ENCODE measurements at places on chromosomes 7 and 10.
A peak's percentile ranks its signal among the peaks of the same experiment; 100 is the strongest.

DNA sequence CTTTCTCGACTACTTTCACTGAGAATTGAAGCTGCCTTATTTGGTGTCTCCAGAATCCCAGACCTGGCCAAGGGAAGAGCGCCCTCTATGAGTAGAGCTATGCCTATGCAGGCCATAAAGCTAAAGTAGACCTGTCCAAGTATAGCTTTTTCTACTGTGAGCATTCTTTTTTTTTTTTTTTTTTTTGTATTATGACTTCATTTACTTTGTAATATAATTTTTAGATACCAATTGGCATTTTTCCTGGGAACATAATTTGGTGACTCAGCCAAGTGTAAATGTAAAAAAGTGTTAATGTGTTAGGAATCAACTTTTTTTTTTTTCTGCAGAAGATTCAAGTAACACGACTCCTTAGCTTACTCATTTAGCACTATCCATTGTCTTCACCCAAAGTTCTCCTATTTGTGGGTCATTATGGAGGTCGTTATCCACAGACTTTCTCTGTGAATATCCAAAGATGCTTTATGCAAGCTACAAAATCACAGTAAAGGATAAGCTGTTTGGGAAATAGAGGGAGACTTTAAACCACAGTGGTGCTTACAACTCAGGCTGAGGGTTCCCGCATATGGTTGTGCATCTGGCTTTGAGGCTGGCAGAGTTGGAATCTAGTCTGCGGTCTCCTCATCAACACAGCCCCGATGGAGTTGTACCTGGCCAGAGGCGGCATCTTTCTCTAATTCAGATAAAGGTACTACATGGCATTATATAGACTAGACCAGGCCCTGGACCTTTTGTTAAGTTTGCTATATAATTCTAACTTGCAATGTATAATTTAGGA lies 1040.2 kb upstream of the SORCS1 start:
- DNase-seq, result peak; percentile 20

GRCh38 chr10:18334116-18334867 lies 194.1 kb downstream of the CACNB2 start:
- no peak for DNase-seq

DNA sequence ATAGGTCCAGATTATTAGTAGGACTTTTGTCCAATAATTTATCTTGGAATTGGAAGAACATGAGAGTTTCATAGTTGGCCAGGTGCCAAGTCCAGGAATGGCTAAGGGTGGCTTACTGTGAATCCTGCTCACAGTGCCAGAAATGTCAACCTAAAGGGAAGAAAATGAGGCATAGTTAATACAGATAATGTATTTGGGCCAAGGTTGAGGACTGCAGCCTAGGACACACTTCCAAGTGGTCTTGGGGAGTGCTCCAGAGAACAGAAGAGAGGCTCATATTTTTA lies 78.2 kb downstream of the MAPK8 start:
- no peak for DNase-seq

DNA sequence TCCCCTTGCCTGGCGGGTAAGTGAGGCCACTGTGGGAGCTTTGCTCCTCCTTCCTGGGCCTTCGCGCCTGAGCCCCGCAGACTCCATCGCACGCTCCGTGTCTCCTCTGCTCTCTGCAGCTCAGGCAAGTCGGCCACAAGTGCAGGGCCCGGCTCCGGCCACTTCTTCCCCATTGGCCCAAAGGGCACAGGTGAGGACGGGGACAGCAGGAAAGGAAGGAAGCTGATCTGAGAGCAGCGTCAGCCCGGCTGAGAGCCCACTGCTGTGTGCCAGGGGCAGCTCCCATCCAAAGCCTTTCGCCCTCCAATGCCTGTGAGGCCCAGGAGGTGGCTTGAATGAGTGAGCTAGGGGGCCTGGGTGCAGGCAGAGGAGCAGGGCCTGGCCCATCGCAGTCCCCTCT lies 33.7 kb upstream of the RHEB start:
- DNase-seq, result no peak

DNA sequence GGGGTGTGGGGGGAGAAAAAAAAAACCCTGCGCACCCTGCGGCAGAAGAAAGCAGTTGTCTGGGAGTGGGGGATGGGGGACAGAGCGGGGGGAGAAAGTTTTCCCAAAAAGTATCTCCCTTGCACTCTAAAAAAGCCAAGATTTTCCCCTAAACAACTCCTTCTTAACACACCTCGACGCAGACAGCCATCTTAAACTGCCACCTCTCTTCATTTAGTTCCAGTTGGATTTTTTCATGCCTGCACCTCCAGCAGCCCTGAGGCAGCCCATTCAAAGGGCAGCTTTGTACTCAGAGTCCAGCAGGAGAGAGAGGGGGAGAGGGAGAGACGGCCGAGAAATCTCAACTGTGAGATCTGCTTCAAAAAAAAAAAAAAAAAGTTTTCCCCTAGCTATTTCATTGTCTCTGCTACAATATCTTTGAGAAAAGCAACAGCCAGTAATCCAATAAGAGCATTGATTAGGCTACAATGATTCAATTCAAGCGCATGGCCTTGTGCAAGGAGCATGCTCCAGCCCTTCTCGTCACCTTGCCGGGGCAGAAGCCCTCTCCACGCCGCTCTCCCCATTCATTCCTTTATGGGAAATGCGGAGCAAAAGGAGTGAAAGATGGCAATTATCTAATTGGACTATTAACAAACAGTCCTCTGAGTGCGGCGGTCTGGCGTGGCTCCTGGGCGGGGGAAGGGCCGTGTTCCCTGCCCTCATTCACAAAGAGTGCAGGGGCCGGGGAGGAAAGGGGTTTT lies 939 bp upstream of the VAX1 start:
- DNase-seq, result no peak

- no peak for DNase-seq
These were observed 173.1 kb downstream of the INHBA start for GRCh38 chr7:41529831-41530230.
